ENCODE measurements at places on chromosomes 3 and 15.

DNA sequence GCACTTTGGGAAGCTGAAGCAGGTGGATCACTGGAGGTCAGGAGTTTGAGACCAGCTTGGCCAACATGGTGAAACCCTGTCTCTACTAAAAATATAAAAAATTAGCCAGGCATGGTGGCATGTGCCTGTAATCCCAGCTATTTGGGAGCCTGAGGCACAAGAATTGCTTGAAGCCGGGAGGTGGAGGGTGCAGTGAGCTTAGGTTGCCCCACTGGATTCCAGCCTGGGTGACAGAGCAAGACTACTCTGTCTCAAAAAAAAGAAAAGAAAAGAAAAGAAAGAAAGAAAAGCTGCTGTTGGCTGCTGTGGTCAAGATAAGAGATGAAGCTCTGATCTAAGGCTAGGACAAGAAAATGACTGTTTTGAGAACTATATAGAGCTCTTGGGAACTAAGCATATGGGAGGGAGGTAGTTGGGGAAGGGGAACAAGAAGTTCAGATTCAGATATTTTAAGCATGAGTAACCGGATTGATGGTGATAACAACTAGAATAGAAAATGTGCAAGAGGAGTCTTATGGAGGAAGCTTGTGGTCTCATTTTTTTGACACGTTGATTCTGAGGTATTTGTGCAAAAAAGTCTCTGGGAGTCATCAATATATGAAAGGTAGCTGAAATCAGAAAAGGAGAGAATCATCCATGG, 25.7 kb downstream of the DNAH12 start:
- DNase-seq, result no peak

- DNase-seq, result no peak
Observed at GRCh38 chr15:56782306-56782705, 49.0 kb upstream of the ZNF280D start.

DNA sequence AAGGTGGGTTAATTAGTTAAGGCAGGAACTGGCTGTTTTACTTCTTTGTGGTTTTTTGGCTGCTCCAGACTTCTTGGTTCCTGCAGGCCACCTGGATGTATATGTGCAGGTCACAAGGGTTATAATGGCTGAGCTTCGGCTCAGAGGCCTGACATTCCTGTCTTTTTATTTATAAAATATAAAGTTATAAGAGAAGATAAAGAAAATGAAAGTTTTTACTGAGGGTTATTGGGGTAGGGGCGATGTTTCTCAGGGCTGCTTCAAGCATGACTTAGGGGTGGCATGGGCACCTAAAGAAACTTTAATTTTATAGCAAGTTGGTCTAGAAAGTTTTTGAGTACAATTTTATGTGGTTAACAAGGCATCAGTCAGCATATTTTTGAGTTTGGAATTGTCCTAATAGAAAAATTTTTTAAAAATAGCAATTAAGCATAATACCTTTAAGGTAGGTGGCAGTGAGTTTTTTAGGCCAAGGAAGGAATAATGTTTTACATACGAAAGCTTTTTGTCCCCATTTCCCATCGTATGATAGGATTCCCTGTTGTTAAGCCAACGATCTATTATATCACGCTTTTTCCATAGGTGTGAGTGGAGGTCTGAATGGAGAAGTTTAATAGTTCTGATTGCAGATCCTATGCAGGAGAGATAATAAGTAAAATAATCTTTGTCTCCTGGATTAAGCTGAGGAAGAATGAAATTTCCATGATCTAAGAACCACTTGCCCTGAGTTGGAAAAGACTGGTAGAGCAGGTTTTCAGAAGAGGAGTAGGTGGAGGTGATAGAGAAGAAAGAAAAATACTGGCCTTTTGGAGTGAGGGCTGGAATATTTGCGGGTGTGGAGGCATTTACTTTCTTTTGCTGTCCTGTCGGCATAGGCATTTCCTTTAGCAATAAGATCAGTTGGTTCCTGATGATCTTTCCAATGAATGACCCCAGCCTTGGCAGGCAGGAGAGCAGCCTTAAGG, 10.1 kb downstream of the STRIT1 start:
- no peak for DNase-seq

DNA sequence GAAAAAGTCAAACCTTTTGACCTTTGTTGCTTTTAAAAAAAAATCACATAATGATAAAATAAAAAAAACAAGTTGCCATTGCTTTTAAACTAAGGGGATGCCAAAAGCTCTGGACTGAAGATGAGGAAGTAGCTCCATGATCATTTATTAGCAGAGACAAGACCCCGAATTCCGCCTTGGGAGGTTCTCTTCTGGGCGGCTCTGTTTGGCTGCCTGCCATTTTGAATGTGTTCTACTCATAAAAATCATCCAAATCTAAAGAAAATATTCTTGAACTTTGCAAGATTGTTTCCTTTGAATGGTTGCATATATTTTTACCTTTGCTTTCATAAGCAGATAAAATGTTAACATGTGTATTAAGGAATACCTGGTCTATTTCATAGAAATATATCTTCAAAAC, 63.8 kb downstream of the NCEH1 start:
- no peak for DNase-seq

- DNase-seq, result no peak
Observed at GRCh38 chr15:85750319-85751290, 44.1 kb downstream of the KLHL25 start.

DNA sequence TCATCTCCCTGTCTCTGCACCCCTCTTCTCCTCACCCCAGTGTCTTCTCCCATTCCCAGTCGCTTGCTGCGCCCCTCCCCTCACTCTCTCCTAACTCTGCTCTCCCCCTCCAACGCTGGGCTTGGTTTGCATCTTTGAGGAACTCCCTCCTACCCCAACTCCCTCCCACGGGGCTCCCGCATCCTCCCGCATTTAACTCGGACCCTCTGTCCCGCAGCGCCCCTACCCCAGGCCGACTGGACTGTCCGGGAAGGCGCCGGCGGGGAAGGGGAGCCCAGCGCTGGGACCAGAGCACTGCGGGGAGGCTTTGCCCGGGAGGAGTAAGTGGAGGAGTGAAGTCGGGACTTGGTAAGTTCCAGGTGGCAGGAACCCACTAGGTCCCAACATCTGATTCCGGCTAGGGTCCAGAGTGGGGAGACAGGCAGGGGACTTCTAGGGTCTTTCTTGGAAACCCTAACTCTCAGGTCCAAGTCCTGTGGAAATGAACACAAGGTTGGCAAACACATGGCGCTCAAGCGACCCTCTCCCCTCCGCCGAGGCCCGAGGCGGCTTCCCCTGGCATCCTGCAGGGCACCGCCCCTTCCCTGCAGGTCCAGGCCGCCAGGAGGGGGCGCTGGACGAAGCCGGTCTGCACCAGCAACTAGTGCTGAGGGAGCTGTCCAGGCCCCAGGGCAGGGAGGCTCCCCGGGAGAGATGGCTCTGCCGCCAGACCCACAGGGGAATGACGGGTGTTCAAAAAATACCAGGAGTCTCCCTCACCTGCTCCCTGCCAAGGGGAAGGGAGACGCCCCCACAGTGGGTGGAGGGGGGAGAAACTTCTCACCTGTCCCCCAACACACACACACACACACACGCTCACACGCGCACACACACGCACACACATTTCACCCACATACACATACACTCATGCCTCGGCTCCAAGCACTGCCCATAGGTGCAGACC, 53.2 kb downstream of the LHFPL4 start:
- DNase-seq, result peak; percentile 44

DNA sequence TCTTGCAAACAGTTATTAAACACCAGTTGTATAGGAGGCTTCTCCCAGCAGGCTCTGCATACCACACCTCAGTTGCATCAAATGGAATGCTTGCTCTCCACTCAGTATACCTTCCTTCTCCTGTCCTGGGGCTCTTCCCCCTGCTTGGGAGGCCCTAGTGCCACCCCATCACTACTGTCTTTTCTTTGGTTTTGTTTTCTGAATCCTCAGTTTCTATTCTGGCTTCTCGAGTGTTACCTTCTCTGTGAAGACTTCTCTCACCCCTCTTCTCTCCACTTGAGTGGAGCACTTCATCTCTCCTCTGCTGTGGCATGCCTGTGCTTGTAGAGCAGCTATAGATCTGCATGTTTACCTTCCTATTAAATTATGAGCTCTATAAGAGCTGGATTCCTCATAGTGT, 75.7 kb upstream of the TPRG1 start:
- DNase-seq, result no peak

- DNase-seq, result no peak
Observed at GRCh38 chr3:25027650-25028049, 400.4 kb upstream of the RARB start.

GRCh38 chr15:67807836-67808235, 17.5 kb upstream of the SKOR1 start:
- DNase-seq, result no peak

GRCh38 chr15:71115567-71116351, 488 bp downstream of the THSD4 start:
- no peak for DNase-seq

GRCh38 chr15:40290918-40291574, 8.2 kb upstream of the ANKRD63 start:
- DNase-seq, result no peak

DNA sequence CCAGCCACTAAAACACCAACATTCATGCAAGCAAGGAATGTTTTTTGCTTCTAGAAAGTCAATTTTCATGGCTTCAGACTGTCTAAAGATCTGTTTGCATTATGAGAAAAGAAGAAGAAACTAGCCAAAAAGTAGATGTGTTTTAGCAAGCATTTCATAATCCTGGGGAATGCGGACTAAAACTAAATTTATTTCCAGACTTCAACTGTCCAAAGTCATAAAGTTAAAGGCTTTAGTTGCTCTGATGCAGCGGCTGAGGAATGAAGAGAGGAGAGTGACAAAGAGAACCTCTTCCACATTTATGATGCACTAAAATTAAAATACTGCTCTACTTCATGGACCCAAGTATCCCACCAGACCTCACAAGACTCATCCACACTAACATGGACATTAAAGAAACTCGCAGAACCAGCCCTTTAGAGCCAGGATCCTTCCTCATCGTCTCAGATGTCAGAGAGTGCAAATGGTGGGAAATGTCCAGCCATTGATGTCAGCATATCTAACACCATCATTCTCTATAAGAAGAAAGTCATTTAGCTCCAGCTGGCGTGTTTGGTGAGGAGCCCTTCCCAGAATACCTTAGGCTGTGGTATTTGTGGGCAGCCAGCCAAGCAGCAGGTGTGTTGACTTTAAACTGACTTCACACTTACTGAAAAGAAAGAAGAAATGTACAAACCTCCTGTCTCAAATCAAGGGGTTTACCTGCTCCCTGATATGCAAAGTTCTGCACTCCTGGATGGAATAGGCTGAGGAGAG, 17.4 kb downstream of the FYCO1 start:
- DNase-seq, result peak; percentile 37

GRCh38 chr3:71885006-71885405, 100.1 kb upstream of the PROK2 start:
- DNase-seq, result no peak

- no peak for DNase-seq
Observed at GRCh38 chr3:99313485-99313884, 324.9 kb upstream of the COL8A1 start.

- no peak for DNase-seq
Observed at GRCh38 chr3:182732232-182733015, 60.9 kb upstream of the ATP11B start.

DNA sequence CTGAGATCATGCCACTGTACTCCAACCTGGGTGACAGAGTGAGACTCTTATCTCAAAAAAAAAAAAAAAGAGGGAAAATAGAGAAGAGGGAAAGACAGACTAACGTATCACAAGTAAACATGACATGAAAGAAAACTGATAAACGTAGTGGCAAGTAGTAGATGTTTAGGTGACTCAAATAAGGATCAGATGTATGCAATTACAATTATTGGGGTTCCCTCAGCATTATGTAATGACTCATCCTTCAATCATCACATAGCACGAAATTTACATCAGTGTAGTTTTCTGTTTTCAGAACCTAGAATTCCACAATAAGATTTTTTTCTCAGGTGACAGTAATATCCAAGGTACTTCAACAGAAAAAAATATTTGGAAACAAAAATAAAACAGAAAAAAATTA, 46.6 kb downstream of the DPP8 start:
- DNase-seq, result no peak

DNA sequence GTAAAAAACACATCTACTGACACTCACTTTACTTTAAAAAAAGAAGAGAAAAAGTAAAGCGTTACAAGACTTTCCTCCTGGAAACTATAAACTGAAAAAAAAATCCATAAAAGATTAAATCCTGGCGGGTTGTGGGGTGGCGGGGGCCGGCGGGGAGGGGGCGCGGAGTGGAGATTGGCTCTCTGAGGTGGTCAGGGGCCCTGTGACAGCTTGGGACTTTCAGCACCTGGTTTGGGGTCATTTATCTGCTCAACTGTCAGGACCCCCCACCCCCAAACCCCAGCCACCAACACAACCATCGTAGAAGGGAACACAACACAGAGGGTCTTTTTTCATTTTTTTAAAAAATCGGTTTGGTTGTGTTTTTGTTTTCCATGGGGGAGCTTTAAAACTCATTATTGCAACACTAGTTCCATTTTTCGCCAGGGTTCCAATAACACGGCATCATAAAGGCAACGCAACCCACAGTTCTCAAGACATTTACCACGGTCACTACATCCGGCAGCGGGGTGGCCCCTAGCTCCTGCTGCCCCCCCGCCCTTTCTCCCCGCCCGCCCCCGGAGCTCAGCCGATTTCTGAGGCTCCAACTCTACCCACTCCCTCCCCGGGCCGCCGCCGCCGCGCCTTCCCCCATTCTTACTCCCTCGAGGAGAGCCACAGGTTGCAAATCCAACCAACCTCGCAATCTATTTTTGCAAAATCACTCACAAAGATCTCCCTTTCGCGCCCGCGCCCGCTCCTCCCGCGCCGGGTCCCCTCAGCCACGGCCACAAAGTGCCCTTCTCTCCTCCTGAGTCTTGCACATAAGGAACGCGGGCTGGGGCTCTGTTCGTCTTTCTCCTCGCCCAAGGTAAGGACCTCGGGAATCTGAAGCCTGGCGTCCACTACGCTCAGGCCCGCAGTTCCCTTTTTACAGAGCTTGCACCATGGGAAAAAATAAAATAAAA, 1.8 kb downstream of the BCL6 start:
- DNase-seq, result peak; percentile 59

- no peak for DNase-seq
Observed at GRCh38 chr3:18153571-18154173, 271.5 kb downstream of the SATB1 start.

- DNase-seq, result no peak
Observed at GRCh38 chr15:40942337-40942854, 10.9 kb upstream of the CHAC1 start.

GRCh38 chr3:100230710-100231109, 30.1 kb upstream of the TBC1D23 start:
- DNase-seq, result no peak

Measured in activated CD4-positive, alpha-beta T cell treated with anti-CD3 and anti-CD28 coated beads, Interleukin-2, amount 50 U/mL, for 4 hours (primary cell).